H9 (cell line): ENCODE measurements at places on chromosomes 12 and 14.
A peak's percentile ranks its signal among the peaks of the same experiment; 100 is the strongest.

- DNase-seq: peak; percentile 77
Observed at GRCh38 chr12:12784911-12785814, at the start of gene APOLD1. TSS of gene APOLD1 (plus strand) at chr12:12785659. CDS start at chr12:12785692, 33 bp downstream.

DNA sequence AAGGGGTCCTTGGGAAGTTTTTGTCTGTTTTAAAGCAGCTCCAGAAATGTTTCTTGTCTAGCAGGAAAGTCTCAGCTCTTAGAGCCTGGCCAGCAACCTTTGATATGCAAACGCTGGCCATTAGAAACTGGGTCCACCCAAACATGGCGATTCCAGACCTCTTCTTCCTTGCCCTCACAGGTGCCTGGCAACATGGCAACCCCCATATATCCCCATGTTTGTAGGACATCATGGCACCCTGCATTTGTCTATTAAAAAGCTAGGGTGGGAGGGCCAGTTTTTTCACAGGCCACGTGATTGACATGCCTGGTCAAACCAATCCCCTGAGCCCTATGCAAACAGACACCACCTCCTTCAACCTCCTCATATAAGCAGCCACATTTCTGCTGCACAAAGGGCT lies 848.7 kb upstream of the FOXG1 start:
- DNase-seq: peak; percentile 36

GRCh38 chr12:65217086-65217485 lies 47.7 kb downstream of the LEMD3 start:
- DNase-seq: no peak

DNA sequence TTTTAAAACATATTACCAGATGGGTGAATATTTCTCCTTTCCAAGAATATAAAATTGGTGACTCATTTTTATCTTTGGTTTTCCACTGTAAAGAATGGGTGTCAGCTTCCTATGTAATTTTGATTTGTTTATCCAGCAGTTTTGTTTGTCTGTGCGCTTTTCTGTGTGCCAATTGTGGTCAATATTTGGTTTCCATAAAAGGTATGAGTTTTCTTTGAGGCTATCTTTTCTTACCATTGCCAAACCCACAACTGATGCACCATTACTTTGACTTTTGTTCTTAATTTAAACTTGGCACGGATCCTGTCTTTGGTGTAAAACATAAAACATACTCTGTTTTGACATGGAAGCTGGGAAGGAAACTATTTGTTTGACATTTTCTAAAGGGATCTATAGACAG lies 78.8 kb upstream of the NAV3 start:
- DNase-seq: no peak

- no peak for DNase-seq
Observed at GRCh38 chr14:79451601-79452000, 759.7 kb downstream of the DIO2 start.

- DNase-seq: no peak
Observed at GRCh38 chr12:22856178-22856577, 231.2 kb downstream of the ETNK1 start.

DNA sequence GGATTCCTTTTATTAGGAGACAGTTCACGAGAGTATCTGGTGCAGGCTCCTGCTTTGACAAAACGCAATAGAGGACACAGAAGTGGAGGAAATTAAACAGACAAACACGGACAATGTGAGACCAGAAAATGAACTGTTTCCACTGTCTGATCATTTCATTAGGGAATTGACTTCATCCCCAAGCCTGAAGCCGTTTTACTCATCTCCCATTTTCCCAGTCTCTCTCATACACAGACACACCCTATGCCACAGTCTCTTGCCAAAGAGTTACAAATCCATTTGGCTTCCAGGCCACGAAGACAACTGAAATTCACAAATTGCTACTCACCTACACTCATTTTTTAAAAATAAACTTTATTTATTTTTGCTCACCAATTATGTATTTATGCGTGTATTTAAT lies 1087.8 kb upstream of the TMEM132C start:
- no peak for DNase-seq

- DNase-seq: no peak
Observed at GRCh38 chr14:57089901-57090300, 178.8 kb downstream of the EXOC5 start.

DNA sequence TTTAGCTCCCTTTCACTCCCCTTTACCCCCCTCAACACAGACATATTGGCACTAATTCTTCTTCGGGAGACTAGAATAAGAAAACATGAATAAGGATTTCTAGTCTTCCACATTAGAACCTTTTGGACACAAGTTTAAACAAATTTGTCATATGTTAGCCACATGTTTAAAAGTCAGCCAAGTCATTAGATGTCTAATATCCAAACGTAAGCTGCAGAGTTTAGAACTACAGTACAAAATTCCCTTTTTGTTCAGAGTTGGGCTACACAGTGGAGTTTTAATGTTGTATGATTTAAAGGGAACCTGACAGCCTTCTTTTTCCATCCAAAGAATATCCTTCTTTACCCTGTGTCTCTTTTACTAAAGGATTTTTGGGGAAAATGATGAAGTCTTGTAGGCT lies 79.8 kb downstream of the PDE6H start:
- DNase-seq: no peak

GRCh38 chr12:56935157-56935556 lies 949 bp upstream of the SDR9C7 start:
- no peak for DNase-seq

- no peak for DNase-seq
Observed at GRCh38 chr12:15453613-15454012, 131.3 kb downstream of the PTPRO start.

DNA sequence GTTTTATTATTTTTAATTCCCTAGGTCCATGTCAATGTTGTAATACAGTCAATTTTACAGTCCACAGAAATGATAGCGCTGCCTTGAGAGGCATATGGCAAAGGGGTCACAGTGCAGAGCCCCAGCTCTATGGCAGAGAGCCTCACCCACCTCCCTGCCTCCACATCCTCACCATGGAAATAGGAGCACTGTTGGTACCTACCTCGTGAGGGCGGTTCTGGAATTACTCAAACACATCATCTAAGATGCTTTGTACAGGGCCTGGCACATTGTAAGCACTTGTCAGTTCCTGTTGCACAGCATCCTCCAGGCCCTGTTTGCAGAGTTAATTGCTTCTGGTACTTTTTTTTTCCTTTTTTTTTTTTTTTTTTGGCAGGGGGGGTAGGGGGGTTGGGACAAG lies 4.1 kb upstream of the AKAP5 start:
- DNase-seq: no peak

GRCh38 chr14:22846811-22847307 lies 10.5 kb downstream of the MMP14 start:
- DNase-seq: no peak

GRCh38 chr14:97219431-97220017 lies 422.3 kb downstream of the VRK1 start:
- DNase-seq: no peak

- peak; percentile 23 for DNase-seq
Observed at GRCh38 chr12:94553875-94554274, 94.2 kb upstream of the CEP83 start.

DNA sequence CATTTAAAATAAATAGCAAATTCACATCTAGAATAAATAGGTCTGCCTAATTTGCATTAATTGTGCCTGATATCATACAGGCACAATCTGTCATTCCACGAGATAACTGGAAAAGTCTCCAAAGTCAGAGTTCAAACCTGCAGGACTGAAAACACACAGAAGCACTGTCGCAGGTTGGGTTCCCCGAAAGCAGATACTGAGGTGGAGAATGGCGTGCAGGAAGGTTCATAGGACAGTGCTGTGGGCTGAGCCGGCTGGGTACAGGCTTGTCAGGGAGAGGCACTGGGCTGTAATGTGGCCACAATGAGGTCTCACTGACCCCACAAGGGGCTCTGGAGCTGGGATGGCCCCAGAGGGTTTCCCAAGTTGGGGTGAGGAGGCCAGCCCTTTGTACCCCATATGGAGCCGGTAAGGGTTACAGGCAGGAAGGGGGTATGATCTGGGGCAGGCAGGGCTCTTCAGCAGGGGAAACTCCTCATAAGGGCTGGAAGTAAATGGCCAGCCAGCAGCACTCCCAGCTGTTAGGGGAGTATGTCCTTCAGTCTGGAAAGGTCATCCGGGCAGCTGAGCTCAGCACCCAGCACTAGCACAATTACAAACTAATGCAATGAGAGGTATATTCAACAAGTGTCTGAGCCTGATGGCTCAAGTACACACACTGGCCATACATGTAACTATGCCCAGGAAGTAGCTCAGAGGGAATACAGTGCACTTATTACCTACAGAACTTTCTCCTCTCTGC lies 68.5 kb downstream of the NT5DC3 start:
- DNase-seq: no peak
